ENCODE measurements at places on chromosomes 13 and 19.
A peak's percentile ranks its signal among the peaks of the same experiment; 100 is the strongest.

DNA sequence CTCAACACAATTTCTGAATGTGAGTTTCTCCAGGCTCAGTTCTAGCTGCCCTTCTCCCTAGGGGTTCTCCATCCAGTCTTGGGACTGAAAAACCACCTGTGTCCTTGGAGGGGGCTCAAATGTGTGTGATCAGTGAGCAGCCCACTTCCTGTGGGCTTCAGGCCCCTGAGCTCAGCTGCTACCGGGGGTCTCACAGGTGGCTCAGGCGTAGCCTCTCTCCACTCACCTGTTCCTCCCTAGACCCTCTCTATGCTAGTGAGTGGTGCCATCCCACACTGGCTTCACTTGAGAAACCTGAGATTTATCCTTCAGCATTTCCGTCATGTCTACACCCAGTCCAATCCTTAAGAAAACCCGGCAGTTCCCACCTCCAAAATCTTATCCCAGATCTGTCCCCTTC is 39.8 kb upstream of the GPI start:
- no peak for DNase-seq

- DNase-seq = no peak
Observed at GRCh38 chr19:39224910-39225309, 19.9 kb downstream of the IFNL3 start.

DNA sequence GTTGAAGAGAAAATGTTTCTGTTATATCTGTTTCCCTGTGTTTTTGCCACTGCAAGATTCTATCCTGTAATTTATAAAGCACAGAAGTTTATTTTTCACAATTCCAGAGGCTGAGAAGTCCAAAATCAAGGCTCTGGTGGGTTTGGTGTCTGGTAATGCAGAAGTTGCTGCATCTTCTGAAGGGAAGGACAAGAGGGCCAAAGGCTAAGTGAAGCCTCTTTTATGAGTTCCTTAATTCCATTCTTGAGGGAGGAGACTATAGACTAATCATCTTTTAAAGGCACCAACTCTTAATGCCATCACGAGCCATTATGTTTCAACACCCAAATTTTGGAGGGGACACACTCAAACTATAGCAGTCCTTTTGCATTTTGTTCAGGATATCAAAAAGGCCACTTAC is 34.1 kb upstream of the WDFY2 start:
- DNase-seq = no peak

GRCh38 chr19:49887665-49888509 is 8.8 kb downstream of the IL4I1 start:
- DNase-seq = no peak

GRCh38 chr13:80477661-80478443 is 136.9 kb upstream of the SPRY2 start:
- no peak for DNase-seq

GRCh38 chr13:52461265-52461664 is 6.0 kb downstream of the CKAP2 start:
- DNase-seq = no peak

DNA sequence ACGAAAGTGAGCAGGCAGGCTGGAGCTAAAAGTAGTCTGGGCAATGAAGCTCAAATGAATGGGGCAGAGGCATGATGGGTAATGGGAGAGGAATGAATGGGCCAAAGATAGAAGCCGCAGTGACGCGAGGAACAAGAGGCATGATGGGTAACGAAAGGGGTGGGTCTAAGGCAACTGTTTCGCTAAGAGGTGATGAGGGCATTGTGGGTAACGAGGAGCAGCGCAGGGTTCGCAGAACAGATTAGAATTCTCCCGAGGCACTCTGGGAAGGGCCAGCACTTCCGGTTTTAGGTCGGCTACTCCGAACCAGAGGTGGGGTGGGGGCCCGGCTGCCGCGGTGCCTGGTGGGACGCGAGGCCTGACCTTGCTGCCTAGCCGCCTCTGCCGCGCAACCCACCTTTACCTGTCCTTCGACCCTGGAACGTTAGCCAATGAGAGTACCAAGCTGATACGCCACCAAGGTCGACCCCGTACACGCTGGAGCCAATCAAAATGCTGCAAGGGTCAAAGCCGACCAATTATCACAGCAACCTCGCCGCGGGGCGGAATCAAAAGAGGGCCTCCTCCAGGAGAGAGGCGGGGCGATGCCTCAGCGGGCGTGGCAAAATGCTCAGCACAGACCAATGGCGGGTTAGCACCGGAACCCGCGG is 563 bp upstream of the TOMM40 start:
- peak; percentile 100 for DNase-seq

GRCh38 chr13:74270018-74270417 is 135.8 kb upstream of the KLF12 start:
- DNase-seq = no peak

All from SJCRH30 (cell line).